ENCODE measurements at places on chromosomes 4 and X.

DNA sequence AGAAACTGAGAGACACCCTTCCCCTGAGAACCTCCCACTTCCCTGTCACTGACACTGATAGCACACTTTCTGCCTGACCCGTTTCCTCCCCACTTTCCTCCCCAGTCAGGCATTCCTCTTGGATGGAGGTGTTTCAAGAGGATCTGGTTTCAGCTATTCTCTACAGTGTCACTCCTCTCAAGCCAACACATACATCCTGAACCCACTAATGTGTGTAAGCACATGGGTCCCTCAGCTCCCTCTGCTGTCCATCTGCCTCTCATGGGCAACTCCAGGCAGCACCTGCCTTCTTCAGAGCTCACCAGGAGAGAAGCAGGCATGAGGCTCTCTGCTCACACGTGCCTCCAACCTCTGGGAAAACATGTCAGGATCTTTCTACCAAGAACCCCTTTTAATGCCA is 207.6 kb downstream of the NAF1 start:
- no peak for DNase-seq
- no peaks in the 10 kb centered on the region for H3K4me1 ChIP-seq
- no peak overlapping the region for H3K4me3 ChIP-seq
- H3K27me3 ChIP-seq, result no peaks in the 10 kb centered on the region
- no peak overlapping the region for H3K27ac ChIP-seq

DNA sequence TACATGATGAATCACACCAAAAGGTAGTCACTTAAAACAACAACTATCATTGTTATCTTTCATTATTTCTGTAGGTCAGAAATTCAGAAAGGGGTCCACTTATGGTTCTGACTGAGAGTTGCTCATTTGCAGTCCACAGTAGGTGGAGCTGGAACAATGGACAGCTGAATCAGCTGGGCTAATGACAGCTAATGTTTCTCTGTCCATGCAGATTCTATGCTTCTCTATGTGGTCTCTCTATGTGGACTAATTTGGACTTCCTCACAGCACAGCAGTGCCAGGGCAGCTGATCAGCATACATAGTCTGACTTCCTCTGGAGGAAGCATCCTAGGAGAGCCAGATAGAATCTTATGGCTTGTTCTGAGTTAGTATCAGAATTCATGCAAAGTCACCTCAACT is 131.7 kb upstream of the INTU start:
- no peak overlapping the region for H3K27ac ChIP-seq
- no peaks in the 10 kb centered on the region for H3K27me3 ChIP-seq
- H3K4me1 ChIP-seq, result no peaks in the 10 kb centered on the region
- H3K36me3 ChIP-seq, result no peaks in the 10 kb centered on the region

DNA sequence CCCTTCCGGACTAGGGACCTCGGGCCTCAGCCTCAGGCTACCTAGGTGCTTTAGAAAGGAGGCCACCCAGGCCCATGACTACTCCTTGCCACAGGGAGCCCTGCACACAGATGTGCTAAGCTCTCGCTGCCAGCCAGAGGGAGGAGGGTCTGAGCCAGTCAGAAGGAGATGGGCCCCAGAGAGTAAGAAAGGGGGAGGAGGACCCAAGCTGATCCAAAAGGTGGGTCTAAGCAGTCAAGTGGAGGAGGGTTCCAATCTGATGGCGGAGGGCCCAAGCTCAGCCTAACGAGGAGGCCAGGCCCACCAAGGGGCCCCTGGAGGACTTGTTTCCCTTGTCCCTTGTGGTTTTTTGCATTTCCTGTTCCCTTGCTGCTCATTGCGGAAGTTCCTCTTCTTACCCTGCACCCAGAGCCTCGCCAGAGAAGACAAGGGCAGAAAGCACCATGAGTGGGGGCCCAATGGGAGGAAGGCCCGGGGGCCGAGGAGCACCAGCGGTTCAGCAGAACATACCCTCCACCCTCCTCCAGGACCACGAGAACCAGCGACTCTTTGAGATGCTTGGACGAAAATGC is at the start of gene WAS:
TSS of gene WAS (plus strand) at position 389 of the 572 bp plus-strand sequence. CDS start at position 444, 55 bp downstream.
- peak; percentile 56 for DNase-seq
- 0 out of 2 replicates have a peak, but pooled peaks cover 3% of the 10 kb centered on the region for H3K4me1 ChIP-seq
- no peaks in the 10 kb centered on the region for H3K36me3 ChIP-seq
- peak within 1 kb of the TSS; percentile 31 for H3K27ac ChIP-seq

- peak overlapping the region; percentile 38 for H3K4me3 ChIP-seq
- H3K27ac ChIP-seq, result peak overlapping the region; percentile 34
- no peaks in the 10 kb centered on the region for H3K27me3 ChIP-seq
- DNase-seq, result peak; percentile 70
These were observed 168.2 kb downstream of the C4orf33 start for GRCh38 chr4:129264008-129264657.

DNA sequence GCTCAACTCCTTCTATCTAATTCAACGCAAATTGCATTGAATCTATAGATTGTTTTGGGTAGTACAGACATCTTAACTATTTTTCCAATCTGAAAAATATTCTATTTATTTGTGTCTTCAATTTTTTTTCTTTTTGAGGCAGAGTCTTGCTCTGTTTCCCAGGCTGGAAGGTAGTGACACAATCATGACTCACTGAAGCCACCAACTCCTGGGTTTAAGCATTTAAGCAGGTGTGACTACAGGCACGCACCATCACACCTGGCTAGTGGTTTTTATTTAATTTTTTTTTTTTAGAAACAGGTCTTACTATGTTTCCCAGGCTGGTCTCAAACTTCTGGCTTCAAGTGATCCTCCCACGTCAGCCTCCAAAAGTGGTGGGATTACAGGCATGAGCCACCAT is 98.3 kb downstream of the GK start:
- no peaks in the 10 kb centered on the region for H3K4me1 ChIP-seq
- DNase-seq, result no peak
- H3K4me3 ChIP-seq, result no peak overlapping the region
- no peaks in the 10 kb centered on the region for H3K27me3 ChIP-seq

- no peak overlapping the region for H3K27ac ChIP-seq
- H3K4me3 ChIP-seq, result no peak overlapping the region
- no peak for DNase-seq
- H3K27me3 ChIP-seq, result no peaks in the 10 kb centered on the region
- H3K36me3 ChIP-seq, result no peaks in the 10 kb centered on the region
- peaks cover 11% of the 10 kb centered on the region for H3K4me1 ChIP-seq
These were observed 190.9 kb upstream of the BANK1 start for GRCh38 chr4:101599620-101600019.

DNA sequence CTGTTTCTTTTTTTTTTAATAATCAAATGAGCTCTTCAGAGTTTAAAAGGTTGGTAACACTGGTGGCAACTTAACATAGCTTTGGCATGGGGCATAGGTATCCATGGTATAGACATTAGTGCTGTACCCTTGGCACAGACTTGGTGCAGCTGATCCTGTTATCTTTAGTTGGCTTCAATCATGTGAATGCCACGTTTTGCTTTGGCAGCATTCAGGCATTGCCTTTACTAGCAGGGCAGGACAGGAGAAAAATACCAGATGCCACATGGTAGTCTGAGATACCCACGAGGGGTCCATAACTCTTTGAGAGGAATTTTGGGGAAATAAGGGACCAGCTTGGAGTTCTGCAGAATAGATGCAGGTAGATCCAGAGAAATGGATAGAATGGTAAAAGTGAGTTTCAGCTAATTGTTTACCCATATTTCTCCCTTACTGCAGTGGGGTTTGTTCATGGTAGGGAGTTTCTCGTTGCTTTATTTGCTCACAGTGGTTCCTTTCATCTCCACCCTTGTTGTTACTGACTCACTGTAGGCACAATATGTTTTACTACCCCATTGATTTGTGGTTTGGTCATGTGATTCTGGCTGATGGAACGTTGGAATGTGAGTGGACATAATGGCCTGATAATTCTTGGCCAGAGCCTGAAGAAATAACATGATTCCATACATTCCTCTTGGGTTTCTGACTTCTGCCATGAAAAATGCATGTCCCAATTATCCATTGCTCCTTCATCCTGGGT is 342.7 kb downstream of the GLUD2 start:
- no peaks in the 10 kb centered on the region for H3K27me3 ChIP-seq
- no peaks in the 10 kb centered on the region for H3K36me3 ChIP-seq
- H3K4me1 ChIP-seq, result no peaks in the 10 kb centered on the region
- H3K4me3 ChIP-seq, result no peak overlapping the region
- no peak for DNase-seq

- peaks cover 10% of the 10 kb centered on the region for H3K27me3 ChIP-seq
- DNase-seq, result peak; percentile 51
- peaks cover 15% of the 10 kb centered on the region for H3K4me1 ChIP-seq
- peak overlapping the region; percentile 19 for H3K4me3 ChIP-seq
- no peak overlapping the region for H3K27ac ChIP-seq
These were observed 154.1 kb upstream of the FAM241A start for GRCh38 chr4:111991163-111991562.

GRCh38 chr4:67871867-67872266 is 11.9 kb downstream of the TMPRSS11D start:
- peak; percentile 49 for DNase-seq
- no peak overlapping the region for H3K4me3 ChIP-seq
- no peaks in the 10 kb centered on the region for H3K27me3 ChIP-seq
- no peaks in the 10 kb centered on the region for H3K4me1 ChIP-seq
- H3K36me3 ChIP-seq, result no peaks in the 10 kb centered on the region

DNA sequence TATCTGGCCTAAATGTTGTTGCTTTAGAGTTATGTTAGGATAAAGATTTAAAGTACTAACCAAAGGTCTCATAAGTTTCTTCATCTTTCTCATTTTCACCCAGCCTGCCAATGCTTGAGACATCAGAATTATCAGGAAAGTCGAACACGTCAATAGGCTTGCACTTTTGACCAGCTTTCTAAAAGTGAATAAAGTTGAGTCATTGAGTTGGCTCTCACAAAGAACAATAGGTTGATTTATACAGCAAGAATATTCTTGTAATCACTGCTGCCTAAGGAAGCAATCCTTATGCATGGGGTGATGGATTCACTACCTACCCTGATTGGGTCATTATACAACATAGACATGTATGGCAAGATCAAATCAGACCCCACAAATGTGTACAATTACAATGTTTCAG is 5.0 kb downstream of the CENPU start:
- no peaks in the 10 kb centered on the region for H3K27me3 ChIP-seq
- no peak overlapping the region for H3K4me3 ChIP-seq
- no peak for DNase-seq

DNA sequence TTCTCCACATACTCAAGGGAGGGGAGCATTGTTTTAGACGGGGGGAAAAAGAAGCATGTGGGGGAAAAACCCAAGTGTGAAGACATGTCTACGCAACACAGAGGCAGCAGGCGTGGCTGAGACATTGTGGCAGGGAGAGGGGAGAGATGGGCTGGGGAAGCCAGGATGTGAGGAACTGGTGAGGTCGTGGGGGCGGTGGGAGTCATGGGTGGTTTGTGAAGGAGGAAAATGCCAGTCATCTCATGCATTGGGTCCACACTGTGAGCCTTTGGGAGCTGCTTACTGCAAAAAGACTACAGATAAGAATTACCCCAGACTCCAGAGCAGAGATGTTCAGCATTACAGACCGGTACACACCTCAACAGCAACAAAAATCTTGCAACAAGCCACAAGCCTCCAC is 2.1 kb downstream of the JAKMIP1 start:
- H3K4me1 ChIP-seq, result peaks cover 6% of the 10 kb centered on the region
- no peak overlapping the region for H3K4me3 ChIP-seq
- H3K27ac ChIP-seq, result no peak overlapping the region
- H3K36me3 ChIP-seq, result no peaks in the 10 kb centered on the region
- DNase-seq, result no peak
- peaks cover 12% of the 10 kb centered on the region for H3K27me3 ChIP-seq

DNA sequence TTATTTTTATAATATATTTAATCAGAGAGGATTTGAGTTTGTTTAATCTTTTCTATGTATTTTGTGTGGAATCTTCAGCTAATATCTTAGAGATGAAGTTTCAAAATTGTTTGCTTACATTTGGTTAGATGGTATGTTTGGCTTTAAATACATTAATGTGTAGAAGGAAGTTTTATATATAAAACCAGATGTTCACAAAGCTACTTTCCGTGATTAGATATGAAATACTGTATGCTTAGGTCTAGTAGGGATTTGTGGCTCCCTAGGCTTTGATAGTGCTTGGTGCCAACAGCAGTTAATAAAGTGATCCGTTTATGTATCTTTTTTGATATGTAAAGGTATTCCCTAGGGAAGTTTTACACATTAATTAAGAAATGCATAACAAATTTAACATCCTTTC is 223.0 kb downstream of the ARHGAP10 start:
- H3K4me1 ChIP-seq, result no peaks in the 10 kb centered on the region
- no peak for DNase-seq
- 0 out of 2 replicates have a peak, but pooled peaks cover 4% of the 10 kb centered on the region for H3K36me3 ChIP-seq
- no peak overlapping the region for H3K27ac ChIP-seq
